ENCODE measurements at places on chromosomes 11 and 22.

DNA sequence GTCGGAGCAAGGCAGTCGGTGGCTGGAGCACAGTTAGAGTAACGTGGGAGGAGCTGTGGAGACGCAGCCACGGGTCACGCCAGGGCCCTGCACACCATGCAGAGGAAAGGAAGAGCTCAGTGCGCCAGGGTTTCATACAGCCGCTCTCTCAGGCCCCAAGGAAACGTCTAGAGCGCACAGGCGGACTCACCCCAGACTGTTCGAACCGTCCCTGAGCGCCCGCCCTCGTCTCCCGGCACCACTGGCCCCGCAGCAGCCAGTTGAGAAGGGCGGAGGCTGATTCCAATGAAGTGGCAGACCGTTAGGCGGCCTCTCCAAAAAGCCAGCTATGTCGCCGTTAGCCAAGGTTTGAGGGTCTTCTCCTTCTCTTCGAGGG, 483 bp upstream of the HYLS1 start:
- DNase-seq: no peak

DNA sequence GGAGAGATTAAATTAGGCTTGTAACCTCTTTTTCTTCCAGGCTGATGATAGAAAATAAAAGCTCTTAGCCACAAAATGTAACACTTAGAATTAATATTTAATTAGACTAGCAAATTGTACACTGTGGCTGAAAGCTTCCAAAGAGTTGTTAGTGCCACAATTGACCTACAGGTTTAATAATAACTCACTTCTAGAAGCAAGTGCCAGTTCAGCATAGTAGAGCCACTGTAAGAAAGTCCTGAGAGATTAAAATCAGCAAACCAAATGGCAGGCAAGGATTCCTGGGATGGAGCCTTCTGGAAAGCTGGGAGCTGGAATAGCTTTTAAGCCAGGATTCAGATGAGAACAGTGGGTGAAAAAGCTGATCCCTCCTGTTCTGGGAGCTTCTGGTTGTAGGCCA, 131.0 kb downstream of the ELP4 start:
- no peak for DNase-seq

DNA sequence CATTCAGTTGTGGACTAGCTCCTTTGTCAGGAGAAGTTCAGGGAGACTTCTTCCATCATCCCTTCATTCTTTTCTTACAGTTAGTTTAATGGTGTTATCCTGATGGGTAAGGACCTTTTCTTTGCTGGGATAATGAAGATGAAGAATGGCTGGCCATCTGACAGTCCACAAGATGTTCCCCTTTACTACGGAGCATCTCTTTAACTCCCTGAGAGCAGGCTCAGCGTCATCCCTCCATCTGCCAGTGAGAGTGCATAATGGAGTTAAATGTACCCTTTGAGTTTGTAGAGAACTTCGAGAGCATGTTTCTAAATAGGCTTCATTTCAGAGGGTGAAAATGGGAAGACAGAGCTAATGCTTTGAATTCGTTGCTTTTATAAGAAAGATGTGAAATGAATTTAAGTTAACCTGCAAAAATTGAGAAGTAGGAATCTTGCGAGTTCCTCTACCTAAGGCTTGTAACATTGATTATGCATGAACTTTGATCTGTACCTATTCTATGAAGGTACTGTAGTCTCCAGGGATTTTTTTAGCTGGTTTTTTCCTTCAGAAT, 1.7 kb downstream of the EP300 start:
- DNase-seq: no peak

DNA sequence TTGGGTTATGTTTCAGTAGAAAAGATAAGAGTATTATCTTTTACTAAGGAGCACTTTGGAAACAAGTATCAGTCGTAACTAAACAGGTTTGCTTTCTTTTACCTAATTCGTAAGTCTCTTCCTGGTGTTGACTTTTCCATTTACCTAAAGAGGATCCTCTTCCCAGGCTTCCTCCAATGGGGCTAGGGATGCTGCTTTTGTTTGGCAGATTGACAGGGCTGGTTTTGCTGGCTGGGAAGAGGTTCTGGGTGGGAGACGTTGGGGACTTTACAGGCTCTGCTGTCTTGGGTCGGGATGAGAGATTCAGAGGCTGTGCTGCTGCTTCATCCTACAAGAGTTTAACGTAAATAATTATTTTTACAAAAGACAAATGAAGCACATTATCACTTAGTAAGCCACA, 306.7 kb downstream of the SOX6 start:
- DNase-seq: no peak

- no peak for DNase-seq
Observed at GRCh38 chr11:119551420-119552105, 128.6 kb upstream of the THY1 start.

DNA sequence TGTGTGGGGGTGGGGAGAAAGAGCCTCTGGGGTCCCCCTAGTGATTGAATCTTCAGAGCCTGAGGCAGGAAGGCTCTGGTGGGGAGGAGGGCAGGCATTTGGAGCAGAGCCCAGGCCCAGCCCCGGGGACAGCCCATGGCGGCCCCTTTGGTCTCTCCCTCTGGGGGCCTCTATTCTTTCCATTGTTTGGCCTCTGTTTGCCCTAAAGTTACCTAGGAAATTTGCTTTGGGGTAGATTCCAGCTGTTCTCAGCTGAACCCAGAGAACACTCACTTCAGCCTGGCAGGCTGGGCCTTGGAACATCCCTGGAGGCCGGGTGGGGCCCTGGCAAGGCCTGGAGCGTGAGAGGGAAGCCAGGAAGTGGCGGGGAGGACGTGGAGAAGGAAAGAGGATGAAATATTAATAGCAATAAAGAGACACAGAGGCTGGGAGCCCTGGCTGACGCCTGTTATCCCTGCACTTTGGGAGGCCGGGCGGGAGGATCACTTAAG, 22.9 kb upstream of the A4GALT start:
- DNase-seq: no peak
